ENCODE measurements at places on chromosomes 4 and X. TPM values are rescaled to one million over a fixed set of nuclear protein-coding genes. Genes with fewer than 3 reads are reported as not detected.

The ANKRD50 gene
- 0.39 TPM for total RNA-seq

DNA sequence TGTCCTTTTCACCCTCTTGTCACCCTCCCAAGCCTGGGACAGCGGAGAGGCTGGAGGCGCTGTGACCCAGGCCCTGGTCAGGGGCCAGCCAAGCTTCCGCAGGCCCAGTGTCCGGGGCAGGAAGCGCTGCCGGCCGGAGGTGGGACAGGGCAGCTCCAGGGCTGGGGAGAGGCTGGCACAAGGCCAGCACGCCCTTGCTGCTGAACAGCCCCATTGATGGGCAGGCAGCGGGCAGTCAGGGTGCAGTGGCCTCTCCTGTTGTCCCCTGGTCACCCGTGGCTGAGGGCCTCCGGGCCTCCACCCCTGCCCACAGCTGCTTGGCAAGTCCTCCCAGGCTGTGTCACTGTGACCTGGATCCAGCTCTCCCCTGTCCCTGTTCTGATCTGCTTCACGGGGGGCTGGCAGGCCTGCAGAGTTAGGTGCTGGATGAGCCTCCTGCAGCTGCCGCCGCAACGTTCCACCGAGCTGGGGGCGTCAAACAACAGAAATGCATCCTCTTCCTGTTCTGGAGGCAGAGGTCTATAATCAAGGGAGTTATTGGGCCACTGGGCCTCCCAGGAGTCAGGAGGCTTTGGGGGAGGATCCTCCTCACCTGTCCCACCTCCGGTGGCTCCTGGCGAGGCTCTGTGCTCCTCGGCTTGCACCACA is 107.9 kb downstream of the PSAPL1 start:
- H3K27me3 ChIP-seq = no peaks in the 10 kb centered on the region
- no peak overlapping the region for H3K4me3 ChIP-seq
- DNase-seq = no peak
- H3K36me3 ChIP-seq = no peaks in the 10 kb centered on the region

The WDR13 gene
- 43.4 TPM for total RNA-seq

GRCh38 chrX:130082244-130083106 is 27.8 kb downstream of the ELF4 start:
- peaks cover 44% of the 10 kb centered on the region for H3K4me1 ChIP-seq
- peaks cover 22% of the 10 kb centered on the region for H3K36me3 ChIP-seq
- DNase-seq = peak; percentile 81

DNA sequence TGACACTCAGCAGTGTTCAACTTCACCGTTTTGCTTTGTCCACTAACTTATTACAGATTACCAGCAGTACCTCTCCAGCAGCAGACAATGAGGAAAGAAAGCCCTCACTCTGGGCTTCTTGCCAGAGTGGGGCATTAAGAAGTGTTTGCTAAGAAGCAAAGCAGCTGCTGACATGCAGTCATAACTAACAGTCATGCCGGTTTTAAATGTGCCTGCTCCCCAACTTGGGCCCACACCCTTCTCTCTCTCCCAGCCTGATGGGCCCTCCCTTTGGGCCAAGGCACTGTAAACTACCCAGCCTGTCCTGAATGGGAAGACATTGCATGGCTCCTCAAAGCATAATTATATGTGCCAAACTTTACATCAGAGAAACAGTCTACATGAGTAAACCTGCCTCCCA is 54.6 kb upstream of the HHIP start:
- no peaks in the 10 kb centered on the region for H3K36me3 ChIP-seq
- H3K27me3 ChIP-seq = peaks cover 1% of the 10 kb centered on the region
- H3K4me3 ChIP-seq = no peak overlapping the region
- no peak overlapping the region for H3K27ac ChIP-seq
- no peak for DNase-seq

DNA sequence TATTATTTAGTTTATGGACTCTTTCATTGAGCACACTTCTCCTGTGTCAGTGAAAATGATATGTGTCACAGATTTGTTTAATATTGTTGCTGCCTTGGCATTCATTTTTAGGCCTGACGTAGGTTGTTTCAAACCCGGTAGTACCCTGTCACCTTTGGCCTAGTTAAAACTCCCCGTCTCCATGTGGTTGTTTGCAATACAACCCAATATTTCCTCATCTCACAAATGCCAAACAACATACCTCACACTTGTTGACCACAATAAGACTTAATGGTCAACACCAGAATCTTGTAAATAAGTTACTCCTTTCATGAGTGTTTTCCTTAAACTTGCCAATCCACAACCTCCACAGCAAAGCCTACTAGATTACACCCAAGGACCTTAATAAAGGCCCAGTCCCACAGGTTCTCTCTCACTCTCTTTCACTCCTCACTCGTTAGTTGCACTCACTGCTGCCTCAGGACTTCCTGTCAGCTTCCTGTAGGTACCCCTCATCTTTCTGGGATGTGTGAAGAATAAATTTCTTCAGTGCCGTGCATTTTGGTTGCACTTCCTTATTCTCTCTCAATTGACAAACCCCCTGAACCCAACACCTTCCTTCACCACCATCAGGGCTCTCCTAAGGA is 31.3 kb downstream of the IL13RA2 start:
- H3K36me3 ChIP-seq = no peaks in the 10 kb centered on the region
- H3K27me3 ChIP-seq = no peaks in the 10 kb centered on the region
- no peaks in the 10 kb centered on the region for H3K4me1 ChIP-seq
- H3K4me3 ChIP-seq = no peak overlapping the region
- DNase-seq = no peak

The TRIM60 gene
- total RNA-seq = not detected
